ENCODE measurements at places on chromosomes 4 and X.
A peak's percentile ranks its signal among the peaks of the same experiment; 100 is the strongest.

GRCh38 chr4:108029731-108030130, 40.0 kb downstream of the HADH start:
- DNase-seq: no peak

- no peak for DNase-seq
Observed at GRCh38 chr4:37742149-37742548, 56.0 kb upstream of the RELL1 start.

- DNase-seq: peak; percentile 42
Observed at GRCh38 chrX:103175944-103176753, 38.8 kb upstream of the BEX4 start.

DNA sequence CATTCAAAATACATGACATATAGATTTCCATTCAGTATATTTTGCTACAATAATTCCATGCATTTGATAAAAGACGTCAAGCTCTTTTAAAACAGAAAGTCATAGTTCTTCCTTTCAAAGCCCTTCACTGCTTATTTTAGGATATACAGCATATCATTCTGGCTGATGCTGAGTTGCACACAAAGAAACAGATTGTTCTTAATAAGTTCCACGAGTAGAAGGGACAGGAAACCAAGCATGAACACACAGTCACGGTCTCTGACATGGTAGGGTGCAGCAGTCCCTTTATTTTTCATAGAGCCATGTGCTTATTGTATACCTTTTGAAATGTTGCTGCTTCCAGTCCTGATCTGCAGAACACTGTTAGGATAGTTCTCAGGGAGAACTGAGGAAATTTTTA, 85.4 kb downstream of the MAGEB10 start:
- no peak for DNase-seq

- DNase-seq: no peak
Observed at GRCh38 chr4:1575418-1576303, 108.5 kb downstream of the FAM53A start.

Measured in Kasumi-1 (cell line).